ENCODE measurements at places on chromosomes 3 and 15.

GRCh38 chr15:79682285-79682684 lies 214.5 kb downstream of the MTHFS start:
- H3K4me3 ChIP-seq, result no peak overlapping the region
- no peak overlapping the region for H3K27ac ChIP-seq
- H3K4me1 ChIP-seq, result no peaks in the 10 kb centered on the region
- no peak for DNase-seq

DNA sequence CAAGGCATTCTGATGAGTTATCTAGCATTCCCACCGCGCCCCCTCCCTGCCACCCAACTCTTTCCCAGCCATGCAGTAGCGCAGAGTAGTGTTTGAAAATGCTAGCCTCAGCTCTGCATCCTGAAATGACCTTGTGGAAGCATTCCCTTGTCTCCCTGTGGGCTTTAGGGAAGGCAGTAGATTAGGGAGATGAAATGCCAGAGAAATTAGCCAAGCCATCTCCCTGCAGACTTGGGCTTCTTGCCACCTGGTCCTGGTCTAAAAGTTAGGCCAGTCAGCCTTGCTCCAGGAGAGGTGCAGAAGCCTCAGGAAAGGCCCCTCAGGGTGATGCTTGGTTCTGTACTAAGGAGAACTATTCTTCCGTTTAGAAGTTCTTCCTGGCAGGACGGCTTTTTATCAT lies 231.2 kb downstream of the CACNA2D3 start:
- DNase-seq, result no peak
- H3K36me3 ChIP-seq, result no peaks in the 10 kb centered on the region
- H3K4me3 ChIP-seq, result no peak overlapping the region
- H3K27ac ChIP-seq, result no peak overlapping the region
- no peaks in the 10 kb centered on the region for H3K27me3 ChIP-seq

GRCh38 chr3:110905121-110905520 lies 166.5 kb upstream of the NECTIN3 start:
- H3K36me3 ChIP-seq, result no peaks in the 10 kb centered on the region
- no peak overlapping the region for H3K27ac ChIP-seq
- no peak overlapping the region for H3K4me3 ChIP-seq
- H3K4me1 ChIP-seq, result no peaks in the 10 kb centered on the region
- DNase-seq, result no peak
- peaks cover 2% of the 10 kb centered on the region for H3K27me3 ChIP-seq

GRCh38 chr3:40639006-40639405 lies 114.2 kb downstream of the ZNF621 start:
- peaks cover 16% of the 10 kb centered on the region for H3K27me3 ChIP-seq
- H3K27ac ChIP-seq, result no peak overlapping the region
- H3K36me3 ChIP-seq, result no peaks in the 10 kb centered on the region
- no peak for DNase-seq

DNA sequence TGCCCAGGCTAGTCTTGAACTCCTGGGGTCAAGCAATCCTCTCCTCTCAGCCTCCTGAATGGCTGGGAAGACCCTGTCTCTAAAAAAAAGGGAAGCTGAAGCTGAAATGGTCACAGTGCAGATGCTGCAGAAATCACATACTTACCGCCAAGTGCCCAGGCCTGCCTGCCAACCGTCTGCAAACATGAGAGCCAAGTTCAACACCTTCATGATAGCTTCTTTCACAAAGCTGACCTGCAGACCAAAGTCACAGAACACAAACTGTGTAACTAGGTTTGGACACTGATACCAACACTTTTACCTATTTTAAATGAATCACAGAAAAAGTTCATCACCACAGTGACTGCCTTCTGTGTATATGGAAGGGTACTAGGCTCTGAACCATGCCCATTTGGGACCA lies 22.8 kb upstream of the CYFIP1 start:
- H3K36me3 ChIP-seq, result peaks cover 37% of the 10 kb centered on the region
- no peak overlapping the region for H3K27ac ChIP-seq
- no peaks in the 10 kb centered on the region for H3K4me1 ChIP-seq

DNA sequence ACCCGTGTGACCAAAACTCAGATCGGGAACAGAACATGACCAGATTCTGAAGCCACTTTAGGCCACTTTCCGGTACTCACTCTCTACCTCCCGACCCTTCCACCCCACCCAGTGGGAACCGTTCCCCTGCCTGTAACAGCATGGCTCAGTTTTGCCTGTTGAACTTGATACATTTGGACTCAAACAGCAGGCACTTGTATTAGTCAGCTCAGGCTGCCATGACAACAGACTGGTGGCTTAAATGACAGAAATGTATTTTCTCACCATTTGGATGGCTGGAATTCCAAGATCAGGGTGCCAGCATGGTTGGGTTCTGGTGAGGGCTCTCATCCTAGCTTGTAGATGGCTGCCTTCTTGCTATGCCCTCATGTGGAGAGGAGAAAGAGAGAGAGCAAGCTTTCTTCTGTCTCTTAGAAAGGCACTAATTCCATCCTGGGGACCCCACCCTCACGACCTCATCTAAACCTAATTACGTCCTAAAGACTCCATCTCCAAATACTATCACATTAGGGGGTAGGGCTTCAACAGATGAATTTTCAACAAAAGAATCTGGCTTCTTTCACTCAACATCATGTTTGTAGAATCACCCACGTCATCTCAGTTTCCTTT lies 9.3 kb upstream of the SSUH2 start:
- no peak for DNase-seq
- peaks cover 5% of the 10 kb centered on the region for H3K27me3 ChIP-seq
- no peak overlapping the region for H3K4me3 ChIP-seq
- H3K27ac ChIP-seq, result no peak overlapping the region

DNA sequence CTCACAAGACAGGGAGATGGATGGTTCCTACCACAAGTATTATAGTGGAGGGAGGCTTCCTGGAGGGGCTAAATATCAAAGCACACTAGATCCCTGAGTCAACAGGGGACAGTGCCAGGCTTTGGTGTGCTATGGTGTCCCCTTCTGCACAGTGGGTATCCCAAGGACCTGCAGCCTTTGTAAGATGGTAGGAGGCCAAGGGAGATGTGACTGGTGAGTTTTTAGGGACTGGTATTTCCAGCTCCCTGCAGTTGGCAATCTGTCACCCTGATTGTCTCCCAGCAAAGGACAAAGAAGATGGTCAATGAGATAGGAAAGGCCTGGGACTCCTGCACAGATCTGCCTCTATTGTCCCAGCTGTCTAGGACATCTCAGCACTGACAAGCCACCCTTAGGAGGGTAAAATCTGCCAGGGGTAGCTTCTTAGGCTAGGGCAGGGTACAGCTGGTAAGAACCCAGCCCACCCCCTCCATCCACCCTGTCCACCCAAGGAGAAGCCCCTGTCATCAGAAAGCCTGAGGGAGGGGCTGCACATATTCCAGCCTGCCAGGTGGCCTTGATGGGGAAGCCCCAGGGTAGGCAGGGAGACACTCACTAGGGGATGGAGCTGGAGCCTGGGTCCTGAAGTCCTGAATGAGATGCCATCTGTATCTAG lies 631 bp downstream of the CYP1A1 start:
- no peaks in the 10 kb centered on the region for H3K36me3 ChIP-seq
- H3K27me3 ChIP-seq, result peaks cover 16% of the 10 kb centered on the region
- no peak for DNase-seq
- peaks cover 25% of the 10 kb centered on the region for H3K4me1 ChIP-seq
- H3K4me3 ChIP-seq, result peak overlapping the region; percentile 66

DNA sequence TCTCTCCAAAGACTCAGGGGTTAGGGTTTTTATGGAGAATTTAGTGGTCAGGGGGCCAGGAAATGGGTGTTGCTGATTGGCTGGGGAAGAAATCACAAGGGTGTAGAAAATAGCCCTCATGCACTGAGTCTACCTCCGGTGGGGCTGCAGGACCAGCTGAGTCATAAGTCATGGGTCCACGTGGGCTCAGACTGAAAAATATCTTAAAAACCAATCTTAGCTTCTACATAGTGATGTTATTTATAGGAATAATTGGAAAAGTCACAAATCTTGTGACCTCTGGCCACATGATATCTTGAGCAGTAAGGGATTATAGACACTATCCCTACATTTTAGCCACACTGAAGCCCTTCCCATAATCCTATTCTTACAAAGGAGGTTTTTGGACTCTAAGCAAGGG lies 224.0 kb downstream of the DPH6 start:
- H3K4me1 ChIP-seq, result no peaks in the 10 kb centered on the region
- no peak overlapping the region for H3K27ac ChIP-seq
- no peaks in the 10 kb centered on the region for H3K36me3 ChIP-seq
- DNase-seq, result no peak
- no peak overlapping the region for H3K4me3 ChIP-seq
- no peaks in the 10 kb centered on the region for H3K27me3 ChIP-seq

GRCh38 chr15:35305946-35306345 lies 220.9 kb upstream of the NANOGP8 start:
- no peaks in the 10 kb centered on the region for H3K27me3 ChIP-seq
- H3K4me1 ChIP-seq, result no peaks in the 10 kb centered on the region
- no peak overlapping the region for H3K27ac ChIP-seq
- H3K4me3 ChIP-seq, result no peak overlapping the region
- no peaks in the 10 kb centered on the region for H3K36me3 ChIP-seq

DNA sequence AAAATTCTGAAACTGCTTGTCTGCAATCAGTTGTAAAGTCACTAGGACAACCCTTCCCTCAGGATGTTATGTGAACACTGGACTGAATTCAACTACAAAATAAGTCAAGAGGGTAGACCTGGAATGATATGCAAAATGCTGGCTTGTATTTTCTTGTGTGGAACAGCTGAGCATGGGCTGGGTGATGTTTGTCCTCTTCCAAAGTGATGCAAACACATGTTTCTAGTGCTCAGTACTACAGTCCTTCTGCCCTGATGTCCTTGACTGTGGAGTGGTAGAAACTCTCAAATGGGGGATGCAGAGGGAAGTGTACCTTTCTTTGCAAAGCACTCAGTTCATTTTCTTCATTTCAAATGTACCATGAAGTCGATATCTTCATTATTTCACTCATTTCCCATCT lies 258.6 kb downstream of the THSD4 start:
- peaks cover 2% of the 10 kb centered on the region for H3K27me3 ChIP-seq
- no peak for DNase-seq
- peak overlapping the region; percentile 90 for H3K27ac ChIP-seq
- no peak overlapping the region for H3K4me3 ChIP-seq
- peaks cover 25% of the 10 kb centered on the region for H3K4me1 ChIP-seq

Data from activated CD4-positive, alpha-beta T cell treated with anti-CD3 and anti-CD28 coated beads, Interleukin-2, amount 10 ng/mL, durations not matched to agents 7 days and 5 days (primary cell).